Fibroblast of skin of right biceps (primary cell): ENCODE measurements at places on chromosomes 3 and 15.

- DNase-seq, result peak; percentile 33
These were observed at the start of gene SAMMSON for GRCh38 chr3:69999140-70000027. TSS of gene SAMMSON (plus strand) at chr3:69999733.

GRCh38 chr15:70435872-70436271, 327.5 kb downstream of the UACA start:
- no peak for DNase-seq

DNA sequence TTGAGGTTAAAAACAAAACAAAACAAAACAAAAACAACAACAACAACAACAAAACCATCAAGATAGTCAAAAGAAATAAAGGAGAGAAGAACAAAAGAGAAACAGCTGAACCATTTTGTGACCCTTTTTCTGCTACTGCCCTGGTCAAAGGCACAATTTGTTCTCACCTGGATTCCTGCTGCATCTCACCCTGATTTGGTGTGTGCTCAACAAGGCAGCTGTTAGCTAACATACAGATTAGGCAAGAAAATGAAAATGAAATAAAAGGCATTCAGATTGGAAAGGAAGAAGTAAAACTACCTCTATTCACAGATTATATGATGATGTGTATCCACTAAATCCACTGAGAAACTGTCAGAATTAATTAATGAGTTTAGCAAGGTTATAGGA, 28.7 kb upstream of the XIRP1 start:
- DNase-seq, result no peak

GRCh38 chr3:94269763-94270162, 206.9 kb downstream of the NSUN3 start:
- DNase-seq, result peak; percentile 54

GRCh38 chr15:89628301-89628700, 27.0 kb downstream of the KIF7 start:
- no peak for DNase-seq

DNA sequence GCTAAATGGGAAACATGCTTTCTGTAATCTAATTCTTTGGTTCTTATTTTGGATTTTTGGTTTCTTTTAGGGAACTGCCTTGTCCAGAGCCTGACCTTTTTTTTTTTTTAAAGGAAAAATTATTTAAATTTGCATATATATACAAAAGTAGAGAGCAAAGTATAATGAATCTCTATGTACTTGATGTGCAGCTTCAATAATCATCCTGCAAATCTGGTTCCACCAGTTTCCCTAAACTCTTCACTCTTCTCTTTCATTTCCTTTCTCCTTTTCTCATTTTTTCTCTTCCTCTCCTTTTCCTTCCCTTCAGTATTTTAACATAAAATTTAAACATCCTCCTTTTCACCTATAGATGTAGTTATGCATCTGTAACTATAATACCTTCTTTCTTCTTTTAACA, 82.5 kb downstream of the USP13 start:
- no peak for DNase-seq

DNA sequence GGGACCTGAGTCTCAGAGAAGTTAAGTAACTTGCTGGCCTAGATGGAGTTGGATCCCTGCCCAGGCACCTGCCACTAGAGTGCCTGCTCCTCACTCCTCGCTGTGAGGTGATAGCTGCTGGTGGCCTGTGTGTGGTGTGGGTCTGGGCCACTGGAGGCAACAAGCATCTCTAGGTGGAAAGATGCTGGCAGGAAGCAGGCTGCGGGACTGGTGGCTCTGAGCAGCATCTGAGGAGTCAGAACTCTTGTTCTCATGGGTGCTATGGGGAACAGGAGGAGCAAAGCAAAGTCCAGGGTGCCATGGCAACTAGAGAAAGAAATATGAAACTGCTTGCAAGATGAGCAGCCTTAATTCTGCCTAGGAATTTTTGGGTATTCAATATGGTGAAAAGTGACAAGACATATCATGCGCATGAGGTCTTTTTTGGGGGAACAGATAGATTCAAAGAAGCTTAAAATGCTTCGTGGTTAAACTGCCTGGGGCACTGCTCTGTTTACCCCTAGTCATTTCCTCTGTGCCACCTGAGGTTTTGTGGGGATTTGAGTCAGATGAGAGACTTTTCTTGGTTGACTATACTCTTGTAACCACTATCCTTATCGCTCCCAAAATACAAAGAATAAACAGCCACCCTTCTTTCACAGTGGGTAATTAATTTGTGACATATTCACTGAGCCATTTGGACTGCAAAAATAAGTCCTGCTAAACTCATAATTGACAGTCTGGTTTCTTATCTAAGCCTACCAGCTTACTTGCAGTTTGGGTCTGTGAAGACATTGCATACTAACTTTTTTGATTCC, 50.3 kb downstream of the MED12L start:
- no peak for DNase-seq

GRCh38 chr3:10381336-10381735, 60.4 kb upstream of the SEC13 start:
- DNase-seq, result no peak
